ENCODE measurements at places on chromosomes 6 and 20.

DNA sequence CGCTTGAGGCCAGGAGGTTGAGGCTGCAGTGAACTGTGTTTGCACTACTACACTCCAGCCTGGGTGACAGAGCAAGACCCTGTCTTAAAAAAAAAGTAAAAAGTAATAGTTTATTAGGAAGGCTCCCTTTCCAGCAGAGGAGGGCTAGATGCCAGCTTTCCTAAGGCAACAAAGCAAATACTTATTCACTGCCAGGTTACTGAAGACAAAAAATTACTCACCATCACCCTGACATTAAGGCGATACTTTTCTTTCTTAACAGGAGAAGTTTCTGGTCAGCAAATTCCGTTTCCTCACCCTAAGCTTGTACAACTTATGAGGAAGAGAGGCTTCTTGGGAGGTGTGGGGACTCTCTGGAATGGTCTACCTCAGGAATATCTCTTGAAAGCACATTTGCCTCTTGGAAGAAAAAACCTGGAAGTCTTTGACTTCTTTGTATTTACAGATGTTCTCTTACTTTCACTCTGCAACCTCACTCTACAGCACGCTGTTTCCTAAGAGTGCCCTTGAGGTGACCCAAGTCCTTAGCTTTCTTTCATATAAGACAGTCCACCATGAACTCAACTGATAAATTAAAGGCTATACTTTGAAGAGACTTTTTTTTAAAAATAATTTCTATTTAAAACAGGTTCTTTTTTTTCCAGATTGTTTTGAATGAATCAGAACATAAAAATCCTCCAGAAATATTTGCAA is 52.9 kb upstream of the TRAF3IP2 start:
- no peak for DNase-seq

DNA sequence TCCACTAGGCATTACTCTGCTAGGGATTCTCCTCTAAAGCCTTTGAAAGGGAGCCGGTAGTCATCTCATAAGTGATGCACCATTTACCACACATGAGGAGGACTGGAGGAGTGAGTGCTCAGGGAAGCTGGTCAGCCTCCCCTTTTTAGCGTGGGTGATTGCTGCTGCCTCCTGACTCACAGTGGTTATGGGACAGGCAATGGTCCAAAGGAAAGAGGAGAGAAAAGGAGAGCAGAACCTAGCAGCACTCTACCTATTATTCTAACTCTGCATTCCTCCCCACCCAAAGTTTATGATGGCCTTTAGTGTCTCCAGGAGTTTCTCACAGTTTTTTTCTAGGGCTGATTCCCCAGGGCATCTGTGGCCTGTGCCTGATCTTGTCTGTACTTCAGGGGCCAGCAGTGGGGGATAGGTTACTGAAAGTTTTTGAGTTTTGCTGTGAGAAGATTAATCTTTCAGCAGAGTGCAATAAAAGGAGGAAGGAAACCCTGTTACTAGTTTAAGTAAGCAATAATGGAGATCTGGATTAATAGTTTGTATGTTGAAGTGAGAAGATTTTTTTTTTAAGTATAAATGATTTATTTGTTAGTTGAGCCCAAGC is 36.4 kb upstream of the GCLC start:
- DNase-seq = no peak

DNA sequence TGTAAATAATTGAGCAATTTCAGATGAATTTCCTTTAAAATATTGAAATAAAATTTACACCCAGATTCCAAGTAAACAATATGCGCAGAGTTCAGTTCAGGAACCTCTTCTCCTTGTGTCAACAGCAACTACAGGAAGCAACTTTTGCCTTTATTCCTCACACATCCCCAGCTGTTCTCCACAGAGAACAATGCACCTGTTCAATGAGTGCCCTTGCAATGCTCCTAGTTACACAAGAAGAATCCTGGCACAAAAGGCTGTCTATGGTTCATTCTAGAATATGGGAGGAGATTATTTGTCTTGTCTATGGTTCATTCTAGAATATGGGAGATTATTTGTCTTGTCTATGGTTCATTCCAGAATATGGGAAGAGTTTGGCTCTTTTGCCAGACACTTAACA is 454.9 kb downstream of the BTBD3 start:
- DNase-seq = no peak

- peak; percentile 84 for DNase-seq
These were observed 18.0 kb downstream of the TUBB2A start for GRCh38 chr6:3139090-3139903.

DNA sequence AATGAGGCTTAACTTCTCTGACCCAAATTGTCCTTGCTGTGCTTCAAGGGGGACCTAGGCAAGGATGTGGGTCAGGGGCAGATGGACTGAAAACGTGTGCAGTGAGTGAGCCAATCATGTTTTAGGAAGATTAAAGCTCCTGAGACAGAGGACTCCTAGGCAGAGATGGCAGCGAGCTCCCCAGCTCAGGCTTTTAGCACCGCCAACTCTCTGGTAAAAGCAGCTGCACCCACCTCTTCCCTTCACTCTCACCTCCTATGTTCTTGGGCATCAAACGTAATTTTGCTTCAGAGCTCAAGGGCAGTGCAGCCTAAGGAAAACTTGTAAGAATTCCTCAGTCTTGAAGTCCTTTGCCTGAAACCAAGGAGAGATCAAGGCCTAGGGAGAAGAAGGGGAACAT is 10.3 kb downstream of the RPP21 start:
- no peak for DNase-seq

DNA sequence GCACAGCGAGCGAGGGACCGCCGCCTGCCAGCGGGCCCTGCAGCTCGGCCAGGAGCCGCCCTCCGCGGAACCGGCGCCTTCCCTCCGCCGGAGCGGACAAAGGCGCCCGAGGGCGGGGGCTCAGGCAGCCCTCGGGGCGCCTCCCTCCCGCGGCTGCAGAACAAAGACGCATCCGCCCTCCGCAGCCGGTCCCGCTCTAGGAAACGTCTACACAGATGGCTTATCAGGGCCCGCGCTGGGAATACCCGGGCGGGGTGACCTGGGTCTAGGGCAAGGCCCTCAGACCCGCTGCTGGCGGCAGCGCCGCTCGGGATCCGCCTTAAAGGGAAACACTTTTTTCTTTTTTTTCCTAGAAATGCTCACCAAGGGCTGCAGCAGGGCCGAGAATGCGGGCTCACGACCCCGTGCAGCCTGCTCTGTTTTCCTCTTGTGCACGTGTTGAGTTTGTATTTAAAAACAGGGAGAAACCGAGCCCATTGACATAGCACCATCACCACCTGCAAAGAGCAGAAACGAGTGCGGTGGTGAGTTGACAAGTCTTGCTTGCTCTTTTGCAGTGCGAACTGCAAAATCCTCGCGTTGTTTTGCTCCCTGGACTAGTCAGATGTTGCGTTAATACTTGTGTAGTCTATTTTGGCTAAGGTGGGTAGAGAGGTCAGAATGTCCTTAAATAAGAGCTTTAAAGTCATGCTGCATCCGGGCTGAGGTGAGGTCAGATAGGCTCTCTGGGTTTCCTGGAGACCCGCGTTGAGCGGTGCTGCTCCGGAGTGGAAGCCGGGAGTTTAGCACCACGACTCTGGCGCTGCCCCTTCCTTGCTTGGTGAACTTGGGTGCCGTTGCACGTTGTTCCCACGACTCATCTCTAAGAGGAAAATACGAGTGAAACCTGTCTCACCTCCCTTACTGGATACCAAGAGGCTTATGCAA is 1.1 kb upstream of the RPS6KA2 start:
- DNase-seq = peak; percentile 11

Measured in T47D (cell line).